ENCODE measurements at places on chromosomes 7 and 10.

- DNase-seq = no peak
Measured at GRCh38 chr10:86285136-86285790, 81.3 kb downstream of the GRID1 start.

- no peak for DNase-seq
Measured at GRCh38 chr7:91514591-91514990, 250.4 kb downstream of the FZD1 start.

DNA sequence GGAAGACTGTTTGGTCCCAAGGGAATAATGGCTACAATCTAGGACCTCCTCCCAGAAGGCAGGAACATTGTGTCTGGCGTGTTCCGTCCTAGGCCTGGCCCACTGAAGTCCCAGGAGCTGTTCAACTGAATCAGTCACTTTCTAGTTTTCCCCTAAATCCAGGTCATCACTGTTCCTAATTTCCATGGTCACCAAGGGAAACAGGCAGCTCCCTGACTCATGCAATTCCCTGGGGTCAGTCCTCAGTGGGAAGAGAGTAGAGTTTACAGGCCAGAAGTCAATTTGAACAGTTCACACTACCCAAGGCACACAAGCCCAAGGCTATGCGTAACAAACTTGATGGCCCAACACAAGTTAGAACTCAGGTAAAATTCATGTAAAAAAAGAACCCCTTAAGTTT lies 44.0 kb downstream of the CREB3L2 start:
- DNase-seq = no peak

DNA sequence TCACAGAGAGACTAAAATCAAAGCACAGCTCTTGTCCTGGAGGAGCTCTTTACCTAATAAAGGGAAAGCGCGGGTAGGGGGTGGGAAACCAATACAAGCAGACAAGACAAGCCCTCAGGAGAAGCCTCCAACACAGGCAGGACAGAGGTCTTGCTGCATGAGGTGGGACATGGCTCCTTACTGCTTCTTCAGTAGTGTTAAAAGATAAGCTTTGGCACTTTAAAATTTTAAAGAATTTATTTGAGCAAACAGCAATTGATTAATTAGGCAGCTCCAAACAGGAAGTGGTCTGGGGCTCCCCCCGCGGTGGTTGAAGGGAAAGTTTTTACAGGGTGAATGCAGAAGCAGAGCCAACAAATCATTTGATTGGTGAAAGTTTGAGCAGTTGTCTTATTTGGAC lies 50.3 kb upstream of the MACC1 start:
- DNase-seq = no peak

- peak; percentile 78 for DNase-seq
Measured at GRCh38 chr10:119139464-119140067, 25.9 kb downstream of the SFXN4 start.

Measured in H54 (cell line).